ENCODE measurements at places on chromosomes 6 and 20.

DNA sequence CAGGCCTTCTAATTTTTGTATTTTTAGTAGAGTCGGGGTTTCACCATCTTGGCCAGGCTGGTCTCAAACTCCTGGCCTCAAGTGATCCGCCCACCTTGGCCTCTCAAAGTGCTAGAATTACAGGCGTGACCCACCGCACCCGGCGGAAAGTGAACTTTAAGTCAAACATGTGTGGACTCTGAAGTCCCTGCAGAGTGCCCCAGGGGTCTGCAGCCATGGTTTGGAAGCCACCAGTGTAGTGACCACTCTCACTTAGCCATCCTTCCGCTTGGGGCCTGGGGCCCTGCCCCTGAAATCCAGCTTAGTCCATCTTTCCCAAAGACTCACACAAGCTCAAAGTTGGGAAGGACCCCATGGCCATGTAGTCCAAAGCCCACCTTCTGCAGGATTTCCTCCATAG is 164.5 kb downstream of the GRM4 start:
- peak; percentile 2 for DNase-seq

- DNase-seq, result no peak
Observed at GRCh38 chr6:139449611-139450000, 75.2 kb upstream of the CITED2 start.

- DNase-seq, result no peak
Observed at GRCh38 chr20:10596710-10597121, 77.1 kb downstream of the JAG1 start.

DNA sequence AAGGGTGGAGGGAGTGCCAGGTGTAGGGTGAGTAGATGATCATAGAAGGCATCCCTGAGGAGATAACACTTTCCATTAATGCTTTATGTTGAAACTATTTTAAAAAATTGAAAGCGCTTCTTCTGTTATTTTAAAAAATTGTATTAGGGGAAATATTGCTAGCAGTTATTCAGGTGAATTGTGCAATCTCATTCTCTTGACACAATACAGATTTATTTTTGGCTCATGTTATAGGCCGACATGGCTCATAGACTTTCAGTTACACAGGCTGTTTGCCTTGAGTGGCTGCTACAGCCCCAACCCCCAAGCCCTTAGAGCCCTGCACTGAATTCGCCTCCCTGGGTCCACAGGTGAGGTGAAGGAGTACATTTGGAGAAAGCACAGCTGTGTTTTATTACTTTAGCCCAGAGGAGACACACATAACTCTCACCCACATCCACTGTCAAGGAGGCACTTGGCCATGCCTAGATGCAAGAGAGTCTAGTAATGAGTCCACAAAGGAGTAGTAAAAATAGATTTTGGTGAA is 228.2 kb downstream of the RFPL4B start:
- DNase-seq, result no peak

GRCh38 chr6:109961611-109962041 is 16.5 kb upstream of the GPR6 start:
- no peak for DNase-seq

DNA sequence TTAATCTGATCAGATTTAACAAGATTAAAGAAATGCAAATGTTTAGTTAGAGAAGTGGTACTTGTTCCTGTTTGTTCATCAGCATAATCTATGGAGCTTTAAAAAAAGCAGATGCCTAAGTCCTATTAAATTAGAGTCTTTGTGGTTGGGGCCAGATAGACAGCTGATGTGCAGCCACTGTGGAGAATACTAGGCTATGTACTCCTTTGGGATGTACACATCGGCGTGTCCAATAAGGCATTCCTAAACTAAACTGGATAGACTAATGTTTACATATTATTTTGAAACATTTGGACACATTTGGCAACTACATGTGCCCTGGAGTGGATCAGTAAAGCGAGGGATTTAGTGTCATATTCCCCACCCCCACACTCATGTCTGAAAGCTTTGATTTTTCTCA is 459.5 kb downstream of the LMBRD1 start:
- no peak for DNase-seq

DNA sequence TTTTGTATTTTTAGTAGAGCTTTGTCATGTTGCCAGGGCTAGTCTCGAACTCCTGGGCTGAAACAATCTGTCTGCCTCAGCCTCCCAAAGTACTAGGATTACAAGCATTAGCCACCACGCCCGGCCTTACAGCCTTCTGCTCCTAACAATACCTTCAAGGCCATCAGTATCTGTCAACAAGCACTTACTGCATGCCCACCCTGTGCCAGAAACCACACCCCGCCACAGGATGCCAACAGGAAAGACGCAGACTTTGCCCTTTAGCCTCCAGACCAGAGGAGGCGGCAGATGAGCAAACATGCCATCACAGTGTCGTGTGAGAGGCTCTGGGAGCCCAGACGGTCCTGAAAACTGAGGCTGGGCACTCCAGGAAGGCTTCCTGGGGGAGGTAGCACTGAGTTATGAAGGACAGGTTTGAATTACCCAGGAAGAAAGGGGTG is 34.7 kb upstream of the TGM3 start:
- DNase-seq, result no peak

DNA sequence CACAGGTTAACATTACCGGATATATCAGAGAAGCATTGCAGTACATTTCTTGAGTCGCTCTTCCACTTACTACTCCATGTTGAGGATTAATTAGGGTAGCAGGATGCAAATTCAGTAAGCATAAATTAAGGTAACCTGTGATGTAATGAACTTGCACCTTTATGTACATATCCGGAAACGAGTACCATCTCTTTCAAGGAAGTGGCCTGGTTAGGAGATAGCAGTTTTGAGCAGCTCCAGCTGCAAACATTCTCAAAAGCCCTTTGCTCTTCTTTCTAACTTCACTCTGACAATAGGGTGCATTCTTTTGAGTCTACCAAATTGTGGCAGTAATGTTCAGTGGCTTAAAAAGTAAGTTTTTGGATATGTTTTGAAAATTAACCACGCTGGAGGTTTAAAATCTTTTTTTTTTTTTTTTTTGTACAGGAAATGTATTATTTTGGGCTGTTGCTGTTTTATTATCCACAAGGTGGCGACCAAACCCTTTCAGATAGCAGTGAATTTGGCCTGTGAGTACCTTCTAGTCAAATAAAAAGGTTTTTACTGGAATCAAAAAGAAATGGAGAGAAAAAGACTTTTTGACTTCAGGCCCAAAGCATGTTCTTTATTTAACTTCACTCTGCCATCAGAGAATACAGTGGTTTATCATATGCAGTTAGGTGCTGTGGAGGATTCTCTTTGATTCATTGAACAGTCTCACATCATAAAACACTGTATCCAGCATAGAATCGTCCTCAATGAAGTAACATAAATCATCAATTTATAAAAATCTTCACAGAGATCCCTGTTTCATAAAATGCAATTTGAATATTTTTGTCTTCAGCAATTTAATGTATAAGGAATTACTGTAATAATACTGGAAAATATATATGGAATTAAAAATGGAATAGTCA is 8.9 kb downstream of the FAM217B start:
- no peak for DNase-seq

GRCh38 chr20:44684047-44684967 is 30.9 kb upstream of the CCN5 start:
- DNase-seq, result no peak

GRCh38 chr20:18144541-18145099 is 7.0 kb downstream of the KAT14 start:
- DNase-seq, result no peak

- no peak for DNase-seq
Observed at GRCh38 chr6:8006208-8006607, 58.0 kb downstream of the BLOC1S5 start.

DNA sequence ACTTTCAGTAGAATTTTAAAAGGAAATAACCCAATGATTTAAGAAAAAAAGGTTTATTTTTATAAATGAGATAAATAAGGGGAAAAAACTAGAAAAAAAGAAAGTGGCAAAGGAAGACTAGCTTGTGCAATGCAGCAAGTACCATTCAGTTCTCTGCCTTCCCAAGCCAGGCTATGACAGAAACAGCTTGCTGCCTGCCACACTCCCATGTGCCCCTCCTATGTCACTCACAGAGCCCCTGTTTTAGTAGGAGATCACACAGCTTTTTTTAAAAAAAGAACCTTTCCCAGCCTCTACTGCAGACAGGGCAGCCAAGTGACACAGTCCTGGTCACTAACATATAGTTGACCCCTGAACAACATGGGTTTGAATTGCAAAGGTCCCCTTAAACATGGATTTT is 13.5 kb downstream of the TBC1D7 start:
- DNase-seq, result no peak

GRCh38 chr6:39213195-39213920 is 15.9 kb downstream of the KCNK5 start:
- no peak for DNase-seq

DNA sequence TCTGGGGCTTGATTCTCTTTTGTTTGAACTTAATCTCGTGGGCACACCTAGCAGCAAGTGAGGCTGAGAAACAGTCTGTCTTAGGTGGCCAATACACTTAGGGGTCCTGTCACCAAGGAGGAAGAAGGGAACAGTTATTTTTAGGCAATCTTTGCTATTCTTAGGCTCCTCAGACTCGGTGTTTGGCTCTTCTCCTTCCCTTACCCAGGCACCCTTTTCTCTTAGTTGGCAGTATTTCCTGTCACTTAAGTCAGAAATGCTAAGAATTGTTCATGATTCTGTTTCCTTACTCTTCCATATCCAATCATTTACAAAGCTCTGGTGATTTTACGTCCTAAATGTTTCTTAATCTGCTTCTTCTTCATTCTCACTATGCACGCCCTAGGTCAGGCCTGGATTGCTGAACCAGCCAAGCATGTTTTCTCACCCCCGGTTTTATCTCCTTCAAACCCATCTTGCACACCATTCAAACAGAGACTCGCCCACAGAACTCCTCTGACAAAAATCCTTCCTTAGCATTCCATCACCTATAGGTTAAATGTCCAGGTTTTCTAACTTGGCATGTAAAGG is 45.2 kb upstream of the TMEM217 start:
- DNase-seq, result no peak

GRCh38 chr6:151497905-151498304 is 4.1 kb downstream of the CCDC170 start:
- no peak for DNase-seq

- DNase-seq, result no peak
Observed at GRCh38 chr6:111800821-111801220, 72.4 kb downstream of the FYN start.

DNA sequence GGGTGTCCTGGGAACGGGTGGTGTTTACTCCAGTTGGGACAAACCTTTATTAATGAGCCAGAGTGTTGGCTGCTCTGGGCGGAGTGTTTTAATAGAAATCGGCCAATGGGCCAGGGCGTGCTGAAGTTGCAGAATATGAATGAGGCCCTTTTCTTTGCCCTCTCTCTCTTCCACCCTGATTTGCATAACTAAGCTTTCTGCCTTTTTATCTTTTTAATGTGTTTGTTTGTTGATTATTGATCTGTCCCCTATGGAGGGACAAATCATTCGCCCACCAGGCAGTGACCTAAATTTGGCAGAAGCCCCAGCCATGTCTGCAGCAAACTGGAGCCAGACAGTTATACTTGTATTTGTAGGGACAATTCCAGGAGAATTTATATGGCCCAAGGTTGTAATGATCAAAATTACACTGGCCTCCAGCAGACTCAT is 420.9 kb downstream of the PREX1 start:
- DNase-seq, result no peak

DNA sequence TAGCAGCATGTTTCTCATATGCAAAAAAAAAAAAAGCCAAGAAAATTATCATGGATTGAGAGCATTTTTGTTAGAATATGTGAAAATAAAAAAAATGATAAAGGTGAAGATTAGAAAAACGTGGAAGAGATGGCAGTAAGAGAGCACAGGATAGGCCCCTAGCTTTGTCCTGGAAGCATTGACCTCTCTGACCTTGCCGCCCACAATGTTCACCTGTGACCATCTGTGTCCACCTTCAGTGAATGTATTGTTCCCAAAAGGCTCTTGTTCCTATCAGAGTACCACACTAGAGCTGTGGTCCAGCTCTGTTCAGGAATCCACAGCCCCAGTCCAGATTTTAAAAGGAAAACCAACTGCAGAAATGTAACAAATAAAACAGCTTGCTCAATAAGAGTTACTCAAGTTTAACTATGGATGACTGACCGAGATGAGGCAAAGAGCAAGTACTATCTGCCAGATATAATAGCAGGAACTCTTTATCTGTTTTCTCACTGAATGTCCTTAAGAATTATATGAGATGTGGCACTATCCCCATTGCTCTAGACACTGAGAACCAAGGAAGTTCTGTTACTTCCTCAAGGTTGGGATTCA is 287.7 kb upstream of the STXBP5 start:
- no peak for DNase-seq

DNA sequence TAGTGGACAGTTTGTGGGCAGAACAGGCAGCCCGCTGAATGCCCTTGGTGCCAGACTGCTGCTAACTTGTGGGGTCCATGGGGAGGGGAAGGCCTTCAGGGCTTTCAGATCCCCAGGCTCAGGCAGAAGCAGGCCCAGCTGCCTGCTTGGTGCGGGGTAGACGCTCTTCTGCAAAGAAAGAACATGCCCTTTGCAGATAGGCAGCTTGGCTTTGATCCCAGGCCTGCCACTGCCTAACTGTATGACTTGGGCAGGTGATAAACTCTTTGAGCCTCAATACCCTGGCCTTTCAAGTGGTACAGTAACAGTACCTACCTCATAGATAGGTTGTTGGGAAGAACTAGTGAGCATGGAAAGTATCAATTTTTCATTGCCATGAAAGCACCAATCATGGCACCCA is 28.4 kb downstream of the CHMP4B start:
- no peak for DNase-seq

GRCh38 chr20:56504373-56505005 is 20.1 kb upstream of the FAM209A start:
- no peak for DNase-seq

DNA sequence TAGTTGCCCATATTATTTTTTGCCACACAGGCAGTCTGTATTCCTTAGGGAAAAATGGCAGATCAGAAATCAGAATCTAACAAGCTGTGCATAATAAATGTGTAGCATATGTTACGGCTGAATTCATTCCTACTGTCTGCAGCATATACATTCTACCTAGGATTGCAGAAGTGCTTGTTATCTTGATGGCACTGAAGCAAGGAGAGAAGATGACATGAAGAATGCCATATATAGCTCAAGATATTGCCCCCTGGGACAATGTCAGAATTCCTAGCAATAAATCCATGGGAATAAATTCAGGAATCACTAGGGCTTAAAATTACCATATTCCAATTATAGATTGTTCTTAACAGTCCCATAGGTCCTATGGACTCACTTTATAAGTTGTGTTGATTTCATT is 293.0 kb upstream of the CNR1 start:
- DNase-seq, result no peak

GRCh38 chr6:3418496-3419060 is 38.3 kb downstream of the SLC22A23 start:
- DNase-seq, result no peak

DNA sequence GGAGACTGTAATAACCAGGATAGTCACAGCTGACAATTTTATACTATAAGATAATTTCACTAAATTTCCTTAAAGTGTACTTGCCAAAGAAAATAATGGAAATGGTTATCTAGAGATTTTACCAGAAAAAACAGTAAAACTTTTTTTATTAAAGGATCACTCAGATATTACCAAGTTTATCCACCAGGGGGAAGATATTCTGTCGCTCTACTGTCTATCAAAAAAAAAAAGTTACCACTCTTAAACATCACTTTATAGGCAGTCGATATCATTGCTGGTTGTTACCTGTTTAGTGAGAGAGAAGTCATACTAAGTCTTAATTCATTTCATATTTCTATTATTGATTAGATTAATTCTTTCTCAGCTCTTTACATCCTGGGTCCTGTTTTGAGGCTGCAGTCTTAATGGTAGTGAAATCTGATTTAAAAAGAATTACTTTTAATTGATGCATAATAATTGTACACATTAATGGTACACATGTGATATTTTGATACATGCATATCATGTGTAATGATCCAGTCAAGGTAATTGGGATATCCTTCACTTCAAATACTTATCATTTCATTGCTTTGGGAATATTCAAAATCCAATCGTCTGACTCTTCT is 18.9 kb downstream of the L3MBTL3 start:
- no peak for DNase-seq

Measured in dorsolateral prefrontal cortex (tissue), 122 donors.